Stimulated activated CD4-positive, alpha-beta T cell treated with anti-CD3 and anti-CD28 coated beads, Interleukin-2, amount 100 ng/mL, for 24 hours (primary cell): ENCODE measurements at places on chromosomes 7 and 10.

DNA sequence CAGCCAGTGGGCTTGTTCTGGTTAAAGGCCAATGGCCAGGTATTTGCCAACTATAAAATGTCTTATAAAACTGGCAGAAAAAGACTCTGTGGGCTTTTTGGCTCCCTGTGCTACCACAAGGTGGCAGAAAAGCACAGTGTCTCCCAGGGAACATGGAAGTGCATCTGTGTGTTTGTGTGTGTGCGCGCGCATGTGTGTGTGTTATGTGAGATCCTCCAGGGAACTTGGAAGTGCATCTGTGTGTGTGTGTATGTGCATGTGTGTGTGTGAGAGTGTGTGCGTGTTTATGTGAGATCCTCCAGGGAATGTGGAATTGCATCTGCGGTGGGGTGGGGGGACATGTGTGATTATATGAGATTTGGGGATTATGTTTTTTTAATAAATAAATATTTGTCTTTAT, 30.2 kb upstream of the ABI1 start:
- DNase-seq, result peak; percentile 33

GRCh38 chr7:55557666-55558188, 14.6 kb downstream of the VOPP1 start:
- peak; percentile 46 for DNase-seq

DNA sequence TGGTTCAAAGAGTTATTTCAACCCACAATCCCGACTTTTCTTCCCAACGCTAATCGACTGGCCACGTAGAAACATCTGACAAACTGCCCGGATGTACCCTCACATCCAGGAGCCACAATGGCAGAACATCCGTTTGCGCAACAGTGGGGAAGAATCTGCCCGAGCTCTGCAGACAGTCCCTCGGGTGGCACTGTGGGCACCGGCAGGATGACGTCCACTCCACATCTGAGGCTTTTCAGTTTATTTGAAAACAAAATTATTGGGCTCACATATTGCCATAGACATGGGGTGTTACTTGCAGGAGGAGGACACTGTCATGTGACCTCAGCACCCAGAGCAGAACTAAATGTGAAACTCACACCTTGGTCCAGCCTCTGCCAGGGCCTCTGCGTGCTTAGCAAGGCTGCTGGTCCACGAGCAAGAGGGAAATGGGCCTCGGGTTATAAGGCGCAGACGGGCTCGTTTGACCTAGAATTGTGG, 84.1 kb downstream of the MKI67 start:
- DNase-seq, result no peak

- no peak for DNase-seq
These were observed 98.3 kb downstream of the PDGFA start for GRCh38 chr7:421136-421991.

DNA sequence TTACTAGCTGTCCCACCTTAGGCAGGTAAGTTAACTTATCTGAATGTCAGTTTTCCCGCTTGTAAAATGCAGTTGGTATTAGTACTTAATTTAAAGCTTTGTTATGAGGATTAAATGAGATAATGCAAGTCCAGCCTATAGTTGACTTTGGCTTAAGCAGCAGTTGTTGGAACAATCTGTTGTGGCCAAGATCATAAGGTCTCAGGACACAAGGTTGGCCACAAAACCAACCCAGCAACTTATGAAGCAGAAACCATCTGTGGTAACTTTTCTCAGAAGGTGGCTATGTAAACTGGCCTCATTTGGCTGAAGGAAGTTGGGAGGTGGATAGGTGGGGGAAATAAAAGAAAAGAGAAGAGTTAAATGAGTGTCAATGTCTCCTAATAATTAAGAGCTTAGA, 29.4 kb downstream of the ENTPD1 start:
- no peak for DNase-seq

DNA sequence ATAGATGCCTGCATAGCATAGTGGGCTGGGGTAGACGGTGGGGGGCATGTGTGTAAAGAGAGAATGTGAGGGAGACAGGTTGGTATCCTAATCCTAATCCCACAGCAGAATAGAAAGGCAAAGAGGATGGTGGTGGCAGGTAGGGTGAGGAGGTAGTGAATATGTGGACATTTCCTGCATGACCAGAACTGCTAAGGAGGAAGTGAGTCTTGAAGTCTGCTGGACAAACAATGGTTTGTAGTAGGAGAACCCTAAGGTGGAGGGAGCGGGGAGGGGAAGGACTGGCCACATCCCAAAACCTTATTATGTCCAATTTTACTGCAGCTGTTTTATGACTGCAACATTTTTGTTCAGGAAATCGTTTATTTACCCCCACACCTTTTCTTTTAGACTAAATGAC, 279.7 kb downstream of the AUTS2 start:
- no peak for DNase-seq

- no peak for DNase-seq
These were observed 159.1 kb downstream of the BAMBI start for GRCh38 chr10:28836435-28836743.

GRCh38 chr7:158944195-158944594, 87.8 kb downstream of the DYNC2I1 start:
- no peak for DNase-seq

- no peak for DNase-seq
These were observed 17.5 kb downstream of the TSPAN15 start for GRCh38 chr10:69468751-69469089.

DNA sequence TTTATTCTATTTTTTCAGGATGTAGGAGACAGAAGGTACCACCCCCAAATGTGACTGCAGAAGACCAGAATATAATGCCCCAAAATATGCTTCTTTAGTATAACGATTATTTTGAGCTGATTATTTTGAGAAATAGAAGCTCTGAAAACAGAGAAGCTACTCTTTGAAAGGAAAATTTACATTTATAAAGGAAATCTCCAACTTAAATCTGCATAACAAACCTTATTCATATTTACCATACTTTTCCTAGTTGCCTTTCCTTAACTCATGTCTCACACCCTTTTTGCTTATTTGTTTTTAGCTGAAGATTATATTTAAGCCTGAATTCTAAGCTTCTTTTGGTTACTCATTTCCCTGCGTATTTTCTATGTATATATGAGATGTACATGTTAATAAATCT, 127.1 kb upstream of the THSD7A start:
- no peak for DNase-seq

DNA sequence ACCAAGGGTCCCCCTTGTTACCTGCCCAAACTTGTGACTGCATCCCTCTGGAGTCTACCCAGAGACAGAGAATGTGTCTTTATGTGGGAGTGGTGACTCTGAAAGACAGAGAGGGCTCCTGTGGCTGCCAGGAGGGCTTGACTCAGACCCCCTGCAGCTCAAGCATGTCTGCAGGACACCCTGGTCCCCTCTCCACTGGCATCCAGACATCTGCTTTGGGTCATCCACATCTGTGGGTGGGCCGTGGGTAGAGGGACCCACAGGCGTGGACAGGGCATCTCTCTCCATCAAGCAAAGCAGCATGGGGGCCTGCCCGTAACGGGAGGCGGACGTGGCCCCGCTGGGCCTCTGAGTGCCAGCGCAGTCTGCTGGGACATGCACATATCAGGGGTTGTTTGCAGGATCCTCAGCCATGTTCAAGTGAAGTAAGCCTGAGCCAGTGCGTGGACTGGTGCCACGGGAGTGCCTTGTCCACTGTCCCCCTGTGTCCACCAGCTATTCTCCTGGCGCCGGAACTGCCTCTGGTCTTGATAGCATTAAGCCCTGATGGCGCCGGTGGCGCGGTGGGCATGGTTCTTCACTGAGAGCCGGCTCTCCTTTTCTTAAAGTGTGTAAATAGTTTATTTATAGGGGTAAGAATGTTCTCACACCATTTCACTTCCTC, 19.4 kb upstream of the SH2D4B start:
- DNase-seq, result no peak

DNA sequence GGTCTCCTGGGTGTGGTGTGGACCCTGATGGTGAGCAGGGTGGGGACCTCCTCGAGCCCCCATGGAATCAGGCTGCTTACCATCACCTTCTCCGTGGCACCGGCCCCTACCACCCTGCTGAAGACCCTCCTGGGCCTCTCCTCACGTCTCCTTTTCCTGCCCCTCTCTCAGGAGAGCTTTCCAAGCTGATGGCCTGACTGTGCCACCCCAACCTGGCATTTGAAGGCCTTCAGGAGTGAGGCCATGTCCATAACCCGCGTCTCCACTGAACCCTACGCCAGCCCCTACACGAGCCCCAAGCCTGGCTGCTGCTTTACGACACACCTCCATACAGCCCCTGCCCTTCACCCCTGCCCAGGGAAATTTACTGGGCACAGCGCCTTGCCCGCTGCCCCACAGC, 55.4 kb downstream of the ZRANB1 start:
- no peak for DNase-seq

DNA sequence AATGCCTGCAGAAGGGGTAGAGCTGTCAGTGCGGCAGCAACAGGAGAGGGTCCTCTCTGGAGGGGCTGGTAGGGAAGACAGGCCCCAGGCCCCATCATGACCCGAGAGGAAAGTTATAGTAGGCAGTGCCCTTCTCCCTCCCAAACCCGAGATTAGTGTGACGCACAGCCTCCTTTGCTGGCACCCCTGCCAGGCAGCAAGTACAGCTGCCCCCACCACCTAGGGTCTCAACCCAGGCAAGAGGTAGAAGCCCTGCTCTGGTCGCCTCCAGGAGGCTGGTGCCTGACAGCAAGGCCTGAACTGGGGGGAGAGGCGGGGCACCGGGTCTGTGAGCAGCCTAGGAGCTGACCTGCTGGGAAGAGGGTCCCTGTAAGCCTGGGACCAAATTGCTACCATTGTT, 15.5 kb downstream of the LOXL4 start:
- no peak for DNase-seq
